ENCODE measurements at places on chromosomes 7 and 10.

- DNase-seq: no peak
Observed at GRCh38 chr10:122647383-122647968, 52.2 kb downstream of the C10orf120 start.

DNA sequence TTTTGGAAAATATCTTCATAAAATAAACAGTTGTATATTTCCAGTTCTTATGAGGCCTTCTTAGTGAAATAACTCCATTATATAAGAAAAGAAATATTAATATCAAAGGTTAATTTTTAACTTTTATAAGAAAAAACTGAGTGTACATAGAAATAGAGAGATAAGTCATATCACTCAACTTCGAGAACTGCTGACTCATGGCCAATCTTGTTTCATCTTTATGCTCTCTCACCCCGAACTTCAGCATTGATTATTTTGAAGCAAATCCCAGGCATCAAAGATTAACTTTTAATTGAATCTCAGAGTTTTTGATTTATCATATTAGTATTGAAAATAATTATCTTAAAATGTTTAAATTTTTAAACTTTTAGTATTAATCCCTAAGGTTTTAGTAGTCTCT is 527.1 kb downstream of the GFRA1 start:
- DNase-seq: no peak

- DNase-seq: no peak
Observed at GRCh38 chr10:56745490-56745889, 384.4 kb upstream of the ZWINT start.

GRCh38 chr7:8437606-8438005 is 4.2 kb downstream of the NXPH1 start:
- DNase-seq: no peak

DNA sequence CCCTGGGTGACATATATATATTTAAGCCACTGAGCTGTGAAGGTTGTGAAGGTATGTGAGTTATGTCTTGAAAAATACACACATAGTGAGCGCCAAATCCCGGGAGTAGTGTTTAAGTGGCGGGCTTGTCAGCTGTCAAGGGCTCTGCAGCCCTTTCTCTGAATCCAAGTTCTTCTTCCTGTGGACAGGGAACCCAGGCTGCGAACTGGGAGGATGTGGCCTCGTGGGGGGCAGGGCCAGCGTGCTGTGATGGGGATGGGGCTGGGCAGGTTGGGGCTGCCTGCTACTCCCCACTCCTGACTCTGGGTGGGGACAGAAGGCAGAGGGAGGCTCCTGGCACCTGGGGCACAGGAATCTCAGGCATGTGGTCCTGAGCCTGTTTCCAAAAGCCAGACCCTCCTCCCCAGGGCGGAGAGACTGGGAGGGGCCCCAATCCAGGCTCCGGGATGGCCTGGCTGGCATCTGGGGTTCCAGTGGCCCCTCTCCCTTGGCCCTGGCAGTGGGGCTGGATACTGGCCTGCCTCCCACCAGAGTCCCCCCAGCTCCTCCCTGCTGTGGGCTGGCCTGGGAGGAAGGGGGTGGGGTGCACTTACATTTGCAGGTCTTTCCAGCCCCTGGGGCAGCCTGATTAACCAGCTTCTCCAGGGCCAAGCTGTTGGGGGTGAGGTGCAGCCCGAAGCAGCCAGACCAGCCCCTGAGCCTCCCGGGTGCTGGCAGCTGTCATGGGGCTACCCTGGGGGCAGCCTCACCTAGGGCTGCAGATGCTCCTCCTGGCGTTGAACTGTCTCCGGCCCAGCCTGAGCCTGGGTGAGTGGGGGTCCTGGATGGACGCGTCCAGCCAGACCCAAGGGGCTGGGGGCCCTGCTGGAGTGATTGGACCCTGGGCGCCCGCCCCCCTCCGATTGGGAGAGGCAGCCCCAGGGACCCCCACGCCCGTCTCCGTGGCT is at the start of gene UPK3B:
TSS of gene UPK3B (plus strand) at position 622 of the 947 bp plus-strand sequence. CDS start at position 723, 101 bp downstream.
- peak; percentile 58 for DNase-seq

- DNase-seq: no peak
Observed at GRCh38 chr7:45198986-45199385, 41.4 kb downstream of the RAMP3 start.

Data from ecto neural progenitor cell (in vitro differentiated cells).